ENCODE measurements at places on chromosomes 6 and 20.

- DNase-seq: peak; percentile 70
These were observed 35.3 kb downstream of the FOXP4 start for GRCh38 chr6:41581381-41581991.

GRCh38 chr6:109892451-109893435 is 85.4 kb upstream of the GPR6 start:
- DNase-seq: no peak

DNA sequence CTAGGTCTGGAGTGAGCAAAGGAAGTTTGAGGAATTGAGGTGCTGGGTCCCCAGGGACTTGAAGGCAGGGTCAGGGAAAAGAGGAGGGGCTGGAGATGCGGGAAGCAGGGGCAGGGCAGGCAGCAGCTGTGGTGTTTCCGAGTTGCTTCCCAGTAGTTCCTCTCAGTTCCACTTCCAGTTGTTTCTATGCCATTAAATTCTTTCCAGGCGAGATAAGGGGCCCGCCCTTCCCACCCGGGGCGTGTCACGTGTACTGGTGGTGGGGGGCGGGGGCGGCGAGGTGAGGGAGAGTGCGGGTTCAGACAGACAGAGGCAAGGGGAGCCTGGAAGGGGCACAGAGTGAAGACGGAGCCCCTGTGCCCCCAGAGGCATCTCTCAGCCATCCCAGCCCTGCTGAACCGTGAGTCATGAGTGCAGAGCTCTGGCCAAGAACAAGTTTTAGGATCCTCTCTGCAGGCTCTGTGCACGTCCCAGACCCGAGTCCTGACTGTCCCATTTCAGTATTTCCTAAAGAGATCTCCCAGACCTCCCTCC is 977 bp downstream of the TNXB start:
- peak; percentile 56 for DNase-seq

DNA sequence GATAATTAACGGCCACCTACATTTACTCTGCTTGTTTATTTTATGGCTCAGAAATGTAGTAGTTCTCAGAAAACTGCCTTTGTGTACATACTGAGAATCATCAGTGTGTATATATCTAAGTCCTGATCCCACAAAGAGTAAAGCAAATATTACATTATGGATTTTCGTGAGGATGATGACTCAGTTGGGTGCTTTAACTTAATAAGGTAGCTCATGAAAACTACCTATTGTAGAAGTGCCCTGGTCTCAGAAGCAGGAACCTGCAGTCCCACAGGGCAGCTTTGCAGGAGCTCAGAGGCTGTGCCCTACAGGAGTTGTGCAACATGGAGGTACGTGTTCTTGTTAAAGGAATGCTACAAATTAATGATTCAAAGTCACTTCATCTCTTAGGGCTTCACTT is 108.2 kb downstream of the PLG start:
- no peak for DNase-seq

- no peak for DNase-seq
These were observed 143.3 kb downstream of the UST start for GRCh38 chr6:148890096-148890495.

GRCh38 chr6:134026597-134026996 is 25.8 kb downstream of the SLC2A12 start:
- no peak for DNase-seq

DNA sequence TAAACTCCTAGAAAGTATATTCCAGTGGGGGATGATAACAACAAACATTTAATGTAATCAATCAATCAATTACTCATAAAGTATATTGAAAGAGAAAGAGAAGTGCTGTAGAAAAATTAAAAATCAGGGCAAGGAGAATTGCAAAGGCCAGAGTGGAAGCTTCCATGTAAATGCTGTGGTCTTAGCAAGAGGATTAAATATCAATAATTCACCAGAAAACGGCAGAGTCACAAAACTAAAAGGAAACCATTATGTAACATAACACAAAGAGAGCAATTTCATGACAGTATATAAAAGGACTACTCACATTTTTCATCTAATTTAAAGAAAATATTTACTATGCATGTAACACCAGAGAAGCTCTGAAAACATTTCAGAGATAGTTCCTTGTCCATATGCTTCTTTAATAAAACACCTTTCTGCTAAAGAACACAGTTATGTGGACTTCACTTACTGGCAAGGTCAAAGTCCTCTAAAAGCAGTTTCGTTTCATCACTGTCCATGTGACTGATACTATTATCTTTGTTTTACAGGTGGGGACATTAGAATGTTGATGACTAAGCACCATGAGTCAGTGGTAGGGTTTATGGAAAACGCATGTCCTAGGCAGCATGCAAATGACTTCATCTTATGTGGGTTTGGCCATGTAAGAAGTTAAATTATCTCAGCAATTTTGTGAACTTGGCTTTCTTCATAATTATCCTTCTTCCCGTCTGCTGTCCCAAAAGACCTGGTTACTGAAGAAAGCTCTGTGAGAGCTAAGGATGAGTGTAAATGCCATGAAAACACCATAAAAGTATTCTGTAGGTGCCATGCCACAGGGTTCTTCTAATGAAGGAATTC is 185.8 kb upstream of the TENT5A start:
- DNase-seq: peak; percentile 92

- DNase-seq: no peak
These were observed 2.7 kb upstream of the CD24 start for GRCh38 chr6:106977246-106977645.

GRCh38 chr6:42790549-42791181 is 8.8 kb downstream of the BICRAL start:
- DNase-seq: no peak

- no peak for DNase-seq
These were observed 32.4 kb upstream of the CAP2 start for GRCh38 chr6:17361013-17361412.

Measured in fibroblast of the conjunctiva (primary cell).